ENCODE measurements at places on chromosomes 6 and 20.

- no peak for DNase-seq
Observed at GRCh38 chr20:56445540-56445939, 22.9 kb upstream of the RTF2 start.

- no peak for DNase-seq
Observed at GRCh38 chr6:109612268-109612667, 78.7 kb downstream of the AK9 start.

GRCh38 chr6:3232017-3232945 lies 4.8 kb upstream of the TUBB2B start:
- DNase-seq: no peak

DNA sequence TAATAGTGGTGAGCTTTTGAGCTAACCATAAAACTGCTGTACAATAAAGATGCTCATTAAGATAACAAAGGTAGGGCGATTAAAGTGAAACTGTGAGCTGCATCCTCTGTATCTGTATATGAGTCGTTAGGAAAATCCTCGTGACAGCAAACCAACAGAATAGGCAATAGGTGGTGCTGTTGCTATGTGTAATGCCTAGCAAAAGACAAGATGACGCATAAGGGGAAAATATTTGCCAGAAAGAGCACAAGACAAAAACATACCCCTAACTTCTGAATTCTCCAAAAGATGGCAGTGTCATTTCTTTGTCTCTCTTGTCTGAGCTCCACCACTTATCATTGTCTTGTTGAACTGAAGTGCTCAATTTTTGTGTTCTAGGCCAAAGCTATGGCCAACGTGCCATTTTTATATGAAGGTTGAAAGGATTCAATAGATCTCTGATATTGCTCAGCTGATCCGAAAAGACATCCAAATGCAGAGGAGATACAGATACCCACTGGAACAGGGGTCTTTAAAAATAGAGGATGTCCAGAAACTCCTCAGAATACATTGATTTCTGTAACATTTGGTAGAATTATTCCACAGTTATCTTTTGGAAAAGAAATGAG lies 56.3 kb upstream of the ANKEF1 start:
- peak; percentile 89 for DNase-seq

DNA sequence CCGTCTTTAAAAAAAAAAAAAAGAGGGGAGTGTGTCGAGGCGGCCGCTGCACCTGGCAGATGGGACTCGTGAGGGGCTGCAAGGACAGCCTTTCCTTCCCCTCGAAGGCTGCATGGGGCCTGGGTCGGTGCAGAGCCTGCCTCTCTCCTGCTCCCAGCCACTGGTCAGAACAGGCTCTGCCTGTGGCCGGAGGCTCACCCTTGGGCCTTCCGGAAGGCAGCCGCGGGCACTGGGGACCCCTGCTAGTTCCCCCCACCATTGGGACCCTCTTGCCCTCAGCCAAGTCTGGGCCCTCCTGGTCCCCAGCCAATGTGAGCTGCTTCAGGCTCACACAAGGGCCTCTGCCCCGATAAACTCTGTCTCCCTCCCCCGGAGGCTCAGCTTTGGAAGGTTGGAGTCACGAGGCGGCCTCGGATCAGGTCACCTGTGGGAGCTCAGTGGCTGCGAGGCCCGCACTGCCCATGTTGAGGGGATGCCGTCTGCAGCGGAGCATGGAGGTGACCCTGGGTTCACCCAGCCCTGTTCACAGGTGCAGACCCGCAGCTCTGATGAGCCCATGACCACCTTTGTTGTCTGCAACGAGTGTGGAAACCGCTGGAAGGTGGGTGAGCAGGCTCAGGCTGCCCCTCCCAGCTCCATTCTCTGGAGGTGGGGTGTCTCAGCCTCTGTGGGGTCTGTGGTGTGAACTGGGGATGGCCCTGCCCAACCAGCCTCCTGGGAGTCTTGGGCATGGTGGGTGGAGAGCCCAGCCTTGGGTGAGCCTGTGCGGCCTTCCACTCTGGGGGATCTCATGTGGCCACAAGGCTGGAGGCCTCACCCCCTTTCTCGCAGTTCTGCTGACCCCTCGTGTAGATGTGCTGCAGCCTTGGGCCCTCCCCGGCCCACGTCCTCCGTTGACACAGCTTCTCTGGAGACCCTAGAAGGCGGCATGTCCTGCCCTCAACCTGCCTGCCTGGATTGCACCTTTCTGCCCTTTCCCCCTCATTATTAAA lies 7.7 kb downstream of the RGS19 start:
- no peak for DNase-seq

DNA sequence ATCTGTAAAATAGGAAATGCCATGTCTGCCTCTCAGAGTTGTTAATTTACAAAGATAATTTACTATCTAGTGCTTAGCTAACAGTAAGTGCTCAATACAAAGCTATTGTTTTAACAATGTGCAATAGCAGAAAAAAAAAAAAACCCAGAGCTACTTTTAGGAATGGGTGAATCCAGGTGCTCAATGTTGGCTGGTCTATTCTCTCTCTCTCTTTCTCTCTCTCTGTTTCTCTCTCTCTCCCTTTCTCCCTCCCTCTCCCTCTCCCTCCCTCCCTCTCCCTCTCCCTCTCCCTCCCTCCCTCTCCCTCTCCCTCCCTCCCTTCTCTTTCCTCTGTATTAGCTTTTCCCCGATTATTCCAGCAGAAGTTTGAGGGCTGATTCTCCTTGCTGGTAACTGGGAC lies 14.0 kb downstream of the PDRG1 start:
- no peak for DNase-seq

DNA sequence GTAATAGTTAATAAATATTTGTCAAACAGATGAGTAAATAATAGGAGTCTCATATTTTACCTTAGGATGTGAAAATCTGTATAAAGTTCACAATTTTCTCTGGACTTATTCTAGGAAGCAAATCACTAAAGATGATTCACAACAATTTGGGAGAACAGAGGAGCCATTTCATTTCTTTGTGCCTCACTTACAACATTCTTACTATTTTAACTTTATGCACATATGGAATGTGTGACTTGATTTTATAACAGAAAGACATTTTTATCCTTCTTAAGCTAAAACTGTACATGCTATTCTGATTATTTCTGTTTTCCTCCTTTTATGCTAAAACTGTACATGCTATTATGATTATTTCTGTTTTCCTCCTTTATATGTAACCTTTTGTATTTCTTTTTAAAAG lies 83.3 kb downstream of the FUT9 start:
- no peak for DNase-seq

- no peak for DNase-seq
Observed at GRCh38 chr6:120622127-120622631, 712.1 kb downstream of the TBC1D32 start.

DNA sequence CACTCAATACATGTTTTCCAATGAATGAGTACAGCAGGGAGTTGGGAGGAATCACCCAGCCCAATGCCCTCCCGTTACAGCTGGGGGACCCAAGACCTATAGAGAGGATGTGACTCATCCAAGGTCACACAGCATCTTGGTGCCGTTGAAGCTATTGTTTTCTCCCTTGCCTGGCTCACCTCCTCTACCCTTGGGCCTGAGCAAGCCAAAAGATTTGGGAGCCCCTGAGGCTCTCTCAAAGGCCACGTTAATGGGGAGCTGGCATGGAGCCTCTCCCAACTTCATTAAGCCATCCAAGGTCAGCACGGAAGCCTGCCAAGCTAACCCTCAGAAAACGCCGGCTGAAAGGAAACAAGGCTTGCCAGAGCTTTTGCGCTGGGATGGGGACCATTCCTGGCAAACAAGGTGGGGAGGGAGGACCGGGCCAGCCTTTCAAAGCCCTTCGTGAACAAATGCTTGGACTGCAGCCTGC lies 30.4 kb downstream of the KCNB1 start:
- no peak for DNase-seq

- DNase-seq: no peak
Observed at GRCh38 chr6:129183681-129184301, 300.9 kb downstream of the LAMA2 start.

All from cerebellar nuclear complex (tissue), 1 donor.